Dermis lymphatic vessel endothelial cell (primary cell): ENCODE measurements at places on chromosomes 7 and 10. TPM values are rescaled to one million over a fixed set of nuclear protein-coding genes. Genes with fewer than 3 reads are reported as not detected.

The DEPP1 gene
- total RNA-seq, result 104 and 241 TPM in 2 replicates

The CLDN4 gene
- total RNA-seq, result under 0.01 and 0.11 TPM in 2 replicates

The ITIH5 gene
- 0.33 and 0.52 TPM in 2 replicates for total RNA-seq

The ADD3 gene
- total RNA-seq, result 693 and 824 TPM in 2 replicates

The NEUROD6 gene
- total RNA-seq, result not detected in 2 replicates

The VAX1 gene
- not detected in 2 replicates for total RNA-seq
